ENCODE measurements at places on chromosomes 1 and 21. TPM values are rescaled to one million over a fixed set of nuclear protein-coding genes. Genes with fewer than 3 reads are reported as not detected.

WDR3 gene
- polyA plus RNA-seq: 22.1 TPM

PTBP2 gene
- polyA plus RNA-seq: 27.9 TPM

RGS16 gene
- polyA plus RNA-seq: 5.5 TPM

PLA2G2F gene
- polyA plus RNA-seq: not detected

PPOX gene
- 18.2 TPM for polyA plus RNA-seq

CSF3R gene
- 3.4 TPM for polyA plus RNA-seq

CD1D gene
- polyA plus RNA-seq: 1.3 TPM

AMY2A gene
- not detected for polyA plus RNA-seq

SYTL1 gene
- polyA plus RNA-seq: 0.49 TPM

MYCL gene
- 2.5 TPM for polyA plus RNA-seq

F13B gene
- not detected for polyA plus RNA-seq

ERICH3 gene
- polyA plus RNA-seq: not detected

LAMC1 gene
- 249 TPM for polyA plus RNA-seq

THEMIS2 gene
- 2.0 TPM for polyA plus RNA-seq

DNA sequence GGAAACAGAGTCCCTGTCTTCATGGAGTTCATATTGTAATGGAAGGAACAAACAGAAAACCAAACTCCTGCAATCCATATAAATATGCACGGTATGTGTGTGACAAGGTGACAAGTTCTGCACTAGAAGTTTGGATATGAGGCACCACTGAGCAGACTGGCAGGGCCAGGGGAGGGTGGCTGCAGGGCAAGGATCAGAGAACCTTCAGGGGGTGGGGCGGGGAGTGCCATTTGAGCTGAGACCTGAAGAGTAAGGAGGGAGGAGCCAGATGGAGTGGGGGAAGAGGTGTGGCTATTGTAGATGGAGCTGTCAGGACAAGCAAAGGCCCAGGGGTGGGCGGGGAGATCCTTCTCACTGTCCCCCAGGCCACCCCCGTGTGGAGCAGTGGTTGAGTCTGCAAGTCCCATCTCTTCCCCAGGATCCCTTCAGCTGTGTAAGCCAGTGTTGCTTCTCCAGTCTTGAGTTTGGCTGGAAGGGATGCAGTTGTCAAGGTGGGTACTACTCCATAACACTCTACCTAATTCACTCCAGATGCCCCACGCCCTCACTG lies 76.4 kb downstream of the ATP5PO start:
- no peak for DNase-seq

DNA sequence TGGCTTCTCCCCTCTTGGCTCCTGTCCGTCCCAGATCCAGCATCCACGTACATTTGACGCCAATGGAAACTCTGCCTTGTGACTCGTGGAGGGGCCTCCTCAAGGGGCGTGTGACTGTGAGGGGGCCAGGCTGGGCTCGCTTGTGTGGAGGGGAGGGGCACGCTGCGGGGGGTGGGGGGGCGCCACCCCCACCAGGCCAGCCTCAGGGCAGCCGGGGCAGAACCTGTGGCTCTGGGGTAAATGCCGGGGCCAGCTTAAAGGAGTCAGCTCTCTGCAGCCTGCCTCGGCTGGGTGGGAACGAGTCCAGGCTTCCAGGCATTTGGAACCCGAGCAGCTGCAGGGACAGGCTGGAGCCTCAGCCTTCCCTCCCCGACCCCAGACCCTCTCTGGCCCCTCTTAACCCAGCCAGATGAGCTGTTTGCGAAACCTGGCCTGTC lies 94.1 kb downstream of the SIK1 start:
- no peak for DNase-seq

DNA sequence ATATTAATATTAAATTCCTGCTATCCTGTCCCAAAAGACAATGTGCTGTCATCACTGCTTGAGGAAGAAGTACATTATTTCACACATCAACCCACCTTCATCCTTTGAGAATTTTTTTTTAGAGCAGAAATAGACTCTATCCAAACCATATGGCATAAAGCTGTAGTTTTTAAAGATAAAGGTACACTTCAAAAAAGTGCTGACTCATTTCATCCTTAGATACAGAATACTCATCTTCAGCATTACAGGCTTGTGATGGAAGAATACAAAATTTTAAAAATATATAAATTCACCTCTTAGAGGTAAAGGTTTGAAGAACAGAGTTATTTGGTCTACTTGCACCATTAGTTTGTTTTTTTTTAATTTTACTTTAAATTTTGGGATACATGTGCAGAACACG lies 126.7 kb upstream of the ERG start:
- DNase-seq: no peak

DNA sequence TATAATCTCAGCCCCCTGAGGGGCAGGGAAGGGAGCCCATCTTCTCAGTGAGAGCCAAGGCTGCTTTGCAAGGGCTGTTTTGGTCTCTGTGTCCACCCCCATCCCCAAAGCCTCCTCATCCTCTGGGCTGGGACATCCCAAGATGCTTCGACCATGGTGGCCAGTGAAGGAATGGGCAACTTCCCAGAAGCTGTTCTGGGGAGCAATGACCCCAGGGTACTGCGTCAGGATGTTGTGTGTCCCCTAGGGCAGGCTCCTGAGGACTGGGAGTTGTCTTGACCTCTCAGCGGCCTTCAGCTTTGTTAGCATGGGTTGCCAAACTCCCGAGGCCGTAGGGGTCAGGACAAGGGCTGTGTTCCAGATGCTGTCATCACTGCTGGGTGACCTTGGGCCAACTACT lies 238.4 kb upstream of the POU3F1 start:
- DNase-seq: no peak

DNA sequence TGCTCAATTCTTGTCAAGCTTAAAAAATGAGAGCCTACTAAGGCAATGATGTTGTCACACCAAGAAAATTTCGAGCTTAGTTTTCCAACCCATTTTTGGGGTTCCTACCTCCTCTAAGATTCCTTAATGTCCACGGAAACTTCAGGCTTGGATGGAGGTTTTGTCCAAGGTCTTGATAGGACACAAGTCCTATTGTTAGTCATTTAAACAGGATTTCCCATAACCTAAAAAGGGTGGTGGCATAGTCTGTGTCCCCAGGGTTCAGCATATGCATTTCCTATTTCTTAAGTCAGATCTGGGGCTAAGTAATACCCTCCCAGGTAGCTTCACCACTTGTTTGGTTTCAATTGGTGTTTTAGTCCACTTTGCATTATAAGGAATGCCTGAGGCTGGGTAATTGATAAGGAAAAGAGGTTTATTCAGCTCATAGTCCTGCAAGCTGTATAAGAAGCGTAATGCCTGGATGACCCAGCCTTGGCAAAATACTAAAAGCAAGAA lies 10.9 kb upstream of the PADI2 start:
- no peak for DNase-seq

GRCh38 chr1:3313576-3313950 lies 140.9 kb upstream of the ARHGEF16 start:
- peak; percentile 65 for DNase-seq

- no peak for DNase-seq
Observed at GRCh38 chr1:92217721-92218120, at the start of gene C1orf146. C1orf146 (plus strand) TSS chr1:92217915; CDS start chr1:92231421, 13,506 bp downstream.

GRCh38 chr1:95323123-95323522 lies 89.1 kb downstream of the RWDD3 start:
- no peak for DNase-seq

- DNase-seq: no peak
Observed at GRCh38 chr1:70415882-70416281, 4.8 kb downstream of the CTH start.

DNA sequence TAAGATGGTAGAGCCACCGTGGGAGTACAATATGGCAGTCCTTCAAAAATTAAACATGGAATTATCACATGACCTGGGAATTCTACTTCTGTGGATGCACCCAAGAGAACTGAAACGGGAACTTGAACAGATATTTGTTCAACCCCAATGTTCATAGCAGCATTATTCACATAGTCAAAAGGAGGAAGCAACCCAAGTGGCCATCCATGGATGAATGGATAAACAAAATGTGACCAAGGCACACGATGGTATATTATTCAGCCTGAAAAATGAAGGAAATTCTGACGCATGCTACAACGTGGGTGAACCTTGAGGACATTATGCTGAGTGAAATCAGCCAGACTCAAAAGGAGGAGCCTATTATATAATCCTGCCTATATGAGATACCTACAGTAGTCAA lies 22.8 kb upstream of the LAPTM5 start:
- no peak for DNase-seq

DNA sequence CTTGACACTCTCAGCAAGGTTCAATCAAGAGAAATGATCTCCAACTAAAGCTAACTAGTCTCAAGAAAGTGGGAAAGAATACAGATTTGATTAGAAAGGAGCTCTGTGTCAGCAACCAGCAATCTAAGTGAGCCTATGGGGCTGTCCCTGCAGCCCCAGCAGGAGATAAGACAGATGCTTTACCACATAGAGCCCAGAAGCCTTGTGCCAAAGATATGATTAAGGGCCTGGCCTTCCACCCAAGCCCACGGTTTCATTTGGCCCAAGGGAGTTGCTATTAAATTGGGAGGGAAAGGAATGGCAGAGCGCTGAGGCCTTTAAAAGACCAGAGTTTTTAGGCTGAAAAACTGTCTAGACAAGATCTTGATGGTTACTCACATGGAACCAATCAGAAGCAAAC lies 74.8 kb downstream of the HLCS start:
- DNase-seq: no peak

DNA sequence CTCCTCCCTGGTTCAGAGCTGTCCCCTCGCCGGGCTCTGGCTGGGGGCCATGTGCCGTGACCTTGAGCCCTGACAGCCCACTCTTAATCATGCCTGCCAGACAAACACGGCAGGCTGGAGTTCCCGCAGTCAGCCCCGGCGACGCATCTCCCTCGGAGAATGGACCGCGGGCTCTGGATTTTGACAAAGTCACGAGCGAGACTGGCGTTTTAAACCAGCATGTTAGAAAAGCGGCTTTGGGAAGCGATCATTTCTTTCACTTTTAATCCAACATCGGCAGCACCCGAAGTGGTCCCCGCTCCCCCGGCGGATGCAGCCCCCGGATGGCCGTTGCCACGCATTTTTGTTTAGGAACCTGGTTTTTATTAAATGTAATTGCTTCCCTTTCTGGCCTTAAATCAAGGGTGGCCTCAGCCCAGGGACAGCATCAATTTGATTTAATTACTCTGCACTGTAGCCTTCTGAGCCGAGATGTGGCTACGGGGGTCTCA lies 70.9 kb downstream of the PRDM16 start:
- DNase-seq: no peak

DNA sequence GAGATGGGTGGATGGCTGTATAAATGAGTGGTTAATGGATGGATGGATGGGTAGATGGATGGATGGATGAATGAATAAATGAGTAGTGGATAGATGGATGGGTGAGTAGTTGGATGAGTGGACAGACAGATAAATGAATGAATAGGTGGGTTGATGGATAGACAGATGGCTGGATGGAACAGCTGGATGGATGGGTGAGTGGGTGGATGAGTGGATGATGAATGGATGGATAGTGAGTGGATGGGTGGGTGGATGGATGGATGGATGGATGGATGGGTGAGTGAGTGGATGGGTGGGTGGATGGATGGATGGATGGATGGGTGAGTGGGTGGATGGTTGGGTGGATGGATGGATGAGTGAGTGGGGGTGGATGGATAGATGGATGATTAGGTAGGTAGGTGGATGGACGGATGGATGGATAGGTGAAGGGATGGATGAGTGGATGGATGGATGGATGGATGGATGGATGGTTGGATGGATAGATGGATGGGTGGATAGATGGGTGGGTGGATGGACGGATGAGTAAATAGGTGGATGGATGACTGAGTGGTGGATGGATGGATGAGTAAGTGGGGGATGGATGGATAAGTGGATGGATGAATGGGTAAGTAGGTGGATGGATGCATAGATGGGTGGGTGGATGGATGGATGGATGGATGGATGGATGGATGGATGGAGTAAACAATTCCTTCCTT lies 246.6 kb downstream of the KAZN start:
- no peak for DNase-seq

DNA sequence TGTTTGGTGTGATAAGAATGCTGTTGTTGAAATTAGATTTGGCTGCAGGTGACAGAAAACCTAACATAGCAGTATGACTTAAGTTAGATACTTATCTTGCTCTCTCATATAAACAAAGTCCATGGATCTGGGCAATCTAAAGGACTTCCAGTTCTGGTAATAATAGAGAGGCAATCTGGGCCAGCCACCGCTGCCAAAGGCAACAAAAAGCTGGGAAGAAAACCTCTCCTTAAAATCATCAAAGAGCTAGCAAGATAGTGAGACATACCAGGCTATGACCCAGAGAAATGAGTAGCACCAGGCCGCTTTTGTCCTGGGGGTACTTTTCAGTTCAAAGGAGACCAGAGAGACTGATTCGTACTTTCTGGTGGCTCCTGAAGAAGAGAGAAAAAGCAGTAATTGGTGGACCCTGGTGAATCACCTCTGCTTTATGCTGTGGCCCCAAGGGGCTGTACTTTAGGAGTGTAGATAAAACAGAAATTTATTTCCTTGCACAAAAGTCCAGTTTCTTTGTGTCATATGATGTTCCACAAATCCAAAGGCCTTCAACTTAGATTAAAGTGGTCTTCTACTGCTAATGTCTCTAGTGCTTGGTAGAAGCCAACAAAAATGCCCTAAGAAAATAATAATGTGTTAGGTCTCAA lies 125.4 kb downstream of the TBX19 start:
- DNase-seq: no peak

DNA sequence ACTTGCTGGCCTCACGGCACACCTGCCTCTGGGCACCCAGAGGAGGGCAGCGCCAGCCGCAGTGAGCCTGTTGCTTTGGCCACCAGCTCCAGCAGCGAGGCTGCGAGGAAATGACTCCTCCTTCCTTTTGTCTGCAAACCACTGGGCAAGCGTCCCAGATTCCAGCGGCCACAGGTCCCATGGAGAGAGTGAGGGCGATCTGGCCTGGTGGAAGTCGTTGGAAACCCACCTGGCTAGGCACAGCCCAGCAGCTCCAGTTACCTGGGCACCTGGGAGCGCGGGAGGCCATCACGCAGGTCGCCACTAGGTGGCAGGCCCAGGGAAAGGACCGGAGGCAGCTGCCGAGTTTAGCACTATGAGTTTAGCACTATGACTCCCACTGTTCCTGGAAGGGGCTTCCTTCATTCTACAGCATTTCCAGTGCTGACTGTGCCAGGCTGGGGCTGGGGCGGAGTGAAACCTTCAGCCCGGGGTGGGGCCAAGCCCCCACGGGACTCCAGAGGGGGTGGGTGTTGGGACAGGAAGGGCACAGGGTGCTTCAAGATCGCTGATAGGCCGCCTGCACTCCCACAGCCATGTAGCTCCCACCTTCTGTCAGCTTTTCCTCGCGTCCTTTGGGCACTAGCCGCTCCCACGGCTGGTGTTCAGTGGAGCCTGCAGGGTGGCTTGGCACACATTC lies 1.1 kb upstream of the ESPN start:
- DNase-seq: no peak

GRCh38 chr1:6927626-6928025 lies 142.4 kb downstream of the CAMTA1 start:
- no peak for DNase-seq

GRCh38 chr1:112532064-112532463 lies 23.3 kb downstream of the WNT2B start:
- no peak for DNase-seq

- no peak for DNase-seq
Observed at GRCh38 chr1:186806477-186806876, 22.3 kb upstream of the PLA2G4A start.

GRCh38 chr1:96863449-96863848 lies 141.9 kb downstream of the PTBP2 start:
- no peak for DNase-seq

Measured in forelimb muscle (tissue), 1 donor.